Left hindlimb (tissue), 1 donor: ENCODE measurements at places on chromosomes 1 and 21.

- DNase-seq = no peak
These were observed 26.2 kb downstream of the ATP8B2 start for GRCh38 chr1:154351363-154352068.

DNA sequence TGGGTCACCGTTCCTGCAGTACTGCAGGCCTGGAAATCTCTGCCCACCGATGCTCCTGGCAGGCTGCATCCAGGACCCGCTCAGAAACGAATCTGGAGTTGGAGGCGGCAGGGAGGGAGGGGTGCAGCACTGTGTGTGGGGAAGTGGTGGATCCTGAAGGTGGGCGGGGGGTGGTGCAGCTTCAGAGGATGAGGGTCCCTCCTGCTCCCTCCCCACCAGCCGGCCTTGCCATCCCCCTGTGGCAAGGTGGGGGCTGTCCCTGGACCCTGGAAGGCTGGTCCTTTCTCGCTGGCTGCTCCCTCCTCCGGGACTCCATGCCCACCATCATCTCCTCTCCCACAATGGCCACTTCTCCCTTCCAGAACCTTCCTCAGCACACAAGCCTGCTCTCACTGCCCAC lies 60.4 kb downstream of the B3GALT5 start:
- no peak for DNase-seq

- DNase-seq = no peak
These were observed 3.5 kb upstream of the TMCO2 start for GRCh38 chr1:40244138-40244744.

GRCh38 chr1:47674189-47674588 lies 236.3 kb downstream of the FOXD2 start:
- no peak for DNase-seq

DNA sequence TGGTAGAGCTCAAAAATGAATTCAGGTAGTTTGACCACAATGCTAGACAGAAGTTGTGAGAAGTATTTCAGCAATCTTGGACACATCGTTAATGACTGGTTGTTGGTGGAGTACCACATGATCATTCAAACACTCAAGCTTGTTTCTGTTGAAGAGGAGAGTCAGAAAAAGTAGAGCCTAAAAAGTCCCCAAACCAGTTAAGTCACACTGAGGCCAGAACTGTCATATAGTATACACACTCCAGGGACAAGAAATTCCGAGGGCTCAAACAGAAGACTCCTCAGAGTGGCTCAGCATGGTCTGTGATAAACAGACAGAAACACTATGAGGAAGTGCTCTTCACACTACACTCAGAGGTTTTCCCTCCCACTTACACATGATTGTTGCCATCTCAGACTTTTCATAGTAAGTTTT lies 5.8 kb downstream of the TRIM33 start:
- no peak for DNase-seq

DNA sequence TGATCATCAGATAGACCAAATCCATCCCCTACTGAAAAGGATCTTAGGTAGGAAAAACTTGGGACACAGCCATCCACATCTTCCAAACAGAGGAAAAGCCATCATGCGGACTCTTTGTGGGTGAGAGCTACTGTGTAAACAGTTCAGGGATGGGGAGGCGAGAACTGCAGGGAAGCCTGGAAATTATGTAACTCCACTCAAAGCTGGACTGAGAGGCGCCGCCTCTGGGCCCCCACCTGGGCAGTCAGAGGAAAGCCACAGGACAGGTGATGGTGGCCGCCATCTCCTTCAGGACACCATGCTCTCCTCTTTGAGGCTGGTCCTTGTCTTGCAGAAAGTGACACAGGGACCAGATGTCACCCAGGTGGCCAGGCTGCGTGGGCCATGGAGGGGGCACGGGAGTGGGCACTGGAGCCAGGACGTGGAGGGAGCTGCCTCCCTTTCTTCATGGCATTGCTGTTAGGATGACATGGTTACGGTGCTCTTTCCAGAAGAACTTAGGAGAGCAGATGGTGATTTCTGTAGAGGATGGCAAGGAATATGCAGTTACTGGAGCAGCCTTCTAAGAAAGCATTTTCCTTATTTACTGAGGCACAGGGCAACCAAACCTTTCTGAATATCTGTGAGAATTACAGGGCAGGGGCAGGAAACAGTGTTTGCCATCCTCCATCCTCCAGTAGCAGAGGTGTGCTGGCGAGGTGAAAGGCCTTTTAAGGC lies 32.0 kb upstream of the TDRD10 start:
- no peak for DNase-seq

GRCh38 chr1:217244971-217245370 lies 385.9 kb downstream of the GPATCH2 start:
- DNase-seq = no peak

DNA sequence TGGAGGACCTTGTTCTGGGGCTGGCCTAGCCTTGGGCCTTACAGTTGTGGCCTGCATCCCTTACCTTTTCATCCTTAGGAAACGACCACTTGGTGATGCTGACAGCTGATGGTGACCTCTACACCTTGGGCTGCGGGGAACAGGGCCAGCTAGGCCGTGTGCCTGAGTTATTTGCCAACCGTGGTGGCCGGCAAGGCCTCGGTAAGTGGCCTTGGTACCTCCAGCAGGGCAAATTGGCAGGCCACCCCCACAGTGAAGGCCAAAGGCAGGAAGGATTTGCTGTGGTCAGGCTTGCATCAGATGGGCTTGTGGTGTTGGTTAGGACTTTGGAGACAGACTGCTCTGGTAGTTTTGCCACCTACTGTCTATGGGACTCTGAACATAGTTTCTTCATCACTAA lies 17.7 kb upstream of the TRNAU1AP start:
- DNase-seq = no peak

GRCh38 chr1:94143809-94144176 lies 22.8 kb upstream of the ABCA4 start:
- DNase-seq = no peak

- DNase-seq = no peak
These were observed 66.6 kb upstream of the CACHD1 start for GRCh38 chr1:64403331-64403730.
